ENCODE measurements at places on chromosomes 5 and 9.

DNA sequence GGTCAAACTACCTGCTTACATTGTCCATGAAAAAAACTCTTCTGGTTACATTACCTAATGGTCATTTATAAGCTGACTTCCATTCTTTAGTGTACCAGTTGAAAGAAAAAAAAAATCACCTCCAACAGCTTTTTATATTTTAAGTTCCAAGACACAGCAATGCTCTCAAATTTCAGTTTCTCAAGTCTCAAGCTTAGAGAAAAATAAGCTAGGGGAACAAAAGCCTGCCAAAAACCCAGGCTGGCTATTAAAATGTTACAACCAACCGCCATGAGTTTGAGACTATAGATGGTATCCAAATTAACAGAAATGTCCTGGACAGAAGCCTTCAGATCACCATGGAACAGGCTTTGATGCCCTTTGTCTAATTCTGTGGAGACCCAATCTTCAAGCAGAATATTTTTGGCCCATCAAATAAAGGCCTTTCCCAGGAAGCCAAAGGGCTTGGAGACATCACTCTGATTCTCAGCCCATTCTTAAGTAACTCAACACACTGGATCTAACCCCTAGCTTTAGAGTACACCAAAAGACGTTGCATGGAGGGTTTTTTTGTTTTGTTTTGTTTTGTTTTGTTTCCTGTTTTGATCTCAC lies 343.7 kb downstream of the GLIS3 start:
- no peak for DNase-seq

DNA sequence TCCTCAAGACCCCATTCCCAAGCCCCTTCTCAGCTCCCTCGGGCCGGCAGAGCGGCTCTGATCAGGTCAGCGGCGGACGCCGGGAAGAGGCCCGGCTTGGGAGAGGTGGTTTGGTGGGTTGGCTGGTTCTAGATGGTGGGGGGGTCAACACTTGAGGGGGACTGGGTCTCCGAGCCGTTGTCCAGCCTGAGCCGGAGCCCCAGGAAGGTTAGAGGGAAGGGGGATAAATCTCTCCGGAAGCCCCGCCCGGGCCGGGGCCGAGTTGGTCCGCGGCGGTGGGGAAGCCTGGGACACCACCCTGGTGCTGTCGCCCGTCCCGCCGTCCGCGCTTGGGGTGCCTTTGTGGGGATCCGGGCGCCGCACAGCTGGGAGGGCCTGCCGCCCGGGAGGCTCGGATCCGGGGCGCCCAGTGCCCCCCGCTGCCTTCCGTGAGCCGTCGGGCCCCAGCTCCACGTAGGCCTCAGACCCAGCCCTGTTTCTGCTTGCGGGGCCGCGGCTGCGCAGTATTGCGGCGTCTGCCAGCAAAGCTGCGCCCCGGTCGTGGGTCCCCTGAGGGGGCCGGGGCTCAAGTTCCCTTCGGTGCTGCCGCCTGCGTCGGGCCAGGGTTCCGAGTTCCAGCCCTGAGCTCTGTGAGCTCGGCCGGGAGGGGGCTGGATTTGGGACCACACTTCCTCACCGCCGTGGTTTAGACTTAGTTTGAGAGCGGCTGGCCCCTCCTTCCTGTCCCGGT lies 542 bp upstream of the TRIM52 start:
- peak; percentile 88 for DNase-seq

- DNase-seq, result no peak
Measured at GRCh38 chr5:6497262-6497661, 48.6 kb downstream of the UBE2QL1 start.

DNA sequence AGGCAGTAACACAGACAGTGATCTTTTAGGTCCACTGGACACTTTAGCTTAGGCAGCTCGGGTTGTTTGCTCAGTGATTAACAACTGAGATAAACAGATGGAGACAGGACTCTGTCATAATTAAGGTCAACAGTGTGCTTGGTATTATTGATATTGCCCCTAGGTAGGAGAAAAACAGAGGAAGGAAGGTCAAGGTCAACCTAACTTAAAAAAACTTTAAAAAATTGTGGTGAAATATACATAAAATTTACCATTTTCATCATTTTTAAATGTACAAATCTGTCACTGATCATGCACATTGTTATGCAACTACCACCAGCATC lies 2.1 kb upstream of the HSPA4 start:
- DNase-seq, result no peak

GRCh38 chr5:131649161-131649560 lies 14.1 kb upstream of the RAPGEF6 start:
- DNase-seq, result no peak

- DNase-seq, result no peak
Measured at GRCh38 chr9:109880276-109881169, 100.5 kb downstream of the PALM2AKAP2 start.

DNA sequence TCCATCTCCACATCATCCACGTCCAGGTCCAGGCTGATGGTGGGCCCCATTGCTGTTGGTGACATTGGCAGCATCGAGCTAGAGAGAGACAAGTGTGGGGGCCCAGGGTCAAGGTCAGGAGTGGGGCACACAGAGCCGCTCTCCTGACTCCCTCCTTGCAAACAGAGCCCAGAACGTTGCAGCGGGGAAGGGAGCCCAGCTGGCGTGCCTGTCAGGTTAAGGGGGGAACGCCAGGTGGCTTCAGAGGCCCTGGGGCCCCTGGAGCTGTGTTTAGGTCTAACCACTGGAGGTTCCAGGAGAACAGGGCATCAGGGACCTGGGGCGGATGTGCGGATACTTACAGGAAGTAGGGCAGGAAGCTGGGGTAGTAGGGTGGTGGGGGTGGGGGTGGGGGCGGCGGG lies 7.5 kb downstream of the RNF44 start:
- peak; percentile 69 for DNase-seq

DNA sequence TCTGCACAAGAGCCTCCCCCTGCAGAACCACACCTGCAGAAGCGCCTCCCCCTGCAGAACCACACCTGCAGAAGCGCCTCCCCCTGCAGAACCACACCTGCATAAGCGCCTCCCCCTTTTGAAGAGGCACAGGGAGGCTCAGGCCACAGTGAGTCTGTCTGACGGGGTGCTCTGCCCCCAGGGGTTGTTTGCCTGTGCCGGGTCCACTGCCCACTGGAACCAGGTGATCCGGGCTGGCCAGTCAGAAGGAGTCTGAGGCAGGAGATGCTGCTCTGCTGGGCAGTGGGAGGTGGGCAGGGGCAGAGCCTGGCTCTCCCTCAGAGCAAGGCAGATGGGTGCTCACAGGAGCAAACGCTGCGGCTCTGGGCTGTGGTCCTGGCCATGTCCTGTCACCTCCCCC lies 60.8 kb upstream of the RNU6ATAC start:
- peak; percentile 47 for DNase-seq

DNA sequence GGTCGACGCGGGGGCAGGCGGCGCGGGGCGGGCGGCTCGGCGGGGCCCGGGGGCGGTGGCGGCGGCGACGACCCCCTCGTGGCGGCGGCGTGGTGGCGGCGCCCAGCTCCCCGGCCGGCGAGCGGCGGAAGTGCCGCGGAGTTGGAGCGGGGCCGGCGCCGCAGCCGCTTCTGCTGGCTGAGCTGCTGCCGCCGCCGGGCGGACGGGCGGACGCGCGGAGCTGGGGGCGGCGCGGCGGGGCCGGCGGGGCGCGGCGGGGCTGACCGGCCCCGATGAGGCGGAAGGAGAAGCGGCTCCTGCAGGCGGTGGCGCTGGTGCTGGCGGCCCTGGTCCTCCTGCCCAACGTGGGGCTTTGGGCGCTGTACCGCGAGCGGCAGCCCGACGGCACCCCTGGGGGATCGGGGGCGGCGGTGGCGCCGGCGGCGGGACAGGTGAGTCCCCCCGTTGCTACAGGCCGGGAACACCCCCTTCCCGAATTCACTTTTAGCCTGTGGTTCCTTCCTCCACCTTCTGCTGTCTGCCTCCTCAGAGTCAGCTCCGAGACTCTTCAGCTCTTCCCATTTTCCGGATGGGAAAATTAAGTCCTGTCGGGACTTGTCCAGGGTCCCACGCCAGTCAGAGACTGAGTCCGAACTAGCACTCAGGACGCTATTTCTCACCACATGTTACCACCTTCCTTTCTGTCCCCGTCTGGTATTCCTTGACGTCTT lies at the start of gene GALNT10:
Gene GALNT10, plus strand, starts transcription at position 139 of the 710 bp plus-strand sequence. Its CDS starts 134 bp downstream, at position 273.
- DNase-seq, result peak; percentile 90

DNA sequence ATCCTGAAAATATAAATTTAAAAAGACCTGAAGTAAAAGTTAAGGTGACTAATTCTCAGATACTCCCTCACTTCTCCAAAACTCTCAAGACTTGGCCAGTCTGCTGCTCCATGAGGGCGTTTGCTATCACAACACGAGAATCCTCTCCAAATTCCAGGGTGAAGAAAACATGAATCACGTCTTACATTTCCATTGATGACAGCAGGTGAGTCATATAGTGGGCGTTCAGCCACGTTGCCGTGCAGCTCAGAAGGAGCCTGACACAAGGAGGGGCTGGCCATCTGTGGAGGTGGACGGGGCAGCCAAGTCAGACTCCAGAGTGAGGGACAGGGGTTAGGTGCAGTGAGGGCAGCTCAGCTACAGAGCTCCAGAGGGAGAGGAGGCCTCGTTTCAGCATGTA lies 555.1 kb upstream of the ADAMTS16 start:
- no peak for DNase-seq

DNA sequence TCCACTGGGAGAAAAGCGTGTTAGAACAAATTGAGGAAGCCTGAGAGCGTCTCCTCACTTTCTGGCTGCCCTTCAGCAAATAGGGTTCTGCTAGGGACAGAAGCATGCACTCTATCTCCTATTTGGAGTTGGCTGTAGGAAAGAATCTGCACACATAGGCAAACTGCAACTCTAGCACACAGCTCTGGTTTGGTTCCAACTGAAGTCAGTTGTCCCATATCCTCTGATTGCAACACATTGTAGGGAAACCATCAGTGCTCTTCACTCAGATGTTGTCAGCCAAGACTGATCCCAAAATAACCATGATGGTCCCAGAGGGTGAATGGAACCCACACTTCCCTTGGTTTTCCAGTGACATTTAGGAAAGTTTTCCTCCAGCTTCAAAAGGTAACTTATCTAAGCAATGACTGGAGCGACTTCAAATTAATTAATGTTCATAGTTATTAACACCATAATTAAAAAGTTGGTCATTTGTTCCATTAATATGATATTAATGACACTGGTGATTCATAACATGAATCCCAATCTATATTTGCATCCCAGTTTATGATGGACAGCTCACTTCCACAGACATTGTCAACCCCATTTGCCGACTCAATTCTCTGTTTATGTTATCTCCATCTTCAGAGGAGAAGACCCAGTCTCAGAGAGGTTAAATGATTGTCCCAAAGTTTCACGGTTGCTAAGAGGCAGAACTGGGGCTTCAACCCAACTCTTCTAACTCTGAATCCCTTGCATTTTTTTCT lies 136.7 kb upstream of the ZNF462 start:
- DNase-seq, result no peak

DNA sequence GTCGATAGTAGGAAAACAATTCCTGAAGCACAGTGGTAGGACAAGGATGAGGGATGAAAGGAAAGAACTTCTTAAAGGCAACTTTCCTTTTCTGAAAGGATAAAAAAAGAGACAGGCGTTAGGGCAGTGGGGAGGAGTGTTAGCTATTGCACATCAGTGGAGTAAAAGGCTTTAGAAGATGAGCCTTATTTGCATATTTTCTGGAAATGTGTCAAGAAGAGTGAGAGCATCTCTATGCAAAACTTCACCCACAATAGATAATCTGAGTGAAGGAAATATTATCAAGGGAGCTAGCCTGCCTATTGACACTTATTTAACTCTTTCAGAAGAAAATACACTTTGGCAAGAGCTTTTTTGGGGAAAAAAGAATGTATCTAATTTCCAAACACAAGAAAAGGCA lies 151.6 kb downstream of the MACIR start:
- no peak for DNase-seq

GRCh38 chr5:140953234-140953633 lies 13.0 kb upstream of the PCDHAC2 start:
- DNase-seq, result no peak

DNA sequence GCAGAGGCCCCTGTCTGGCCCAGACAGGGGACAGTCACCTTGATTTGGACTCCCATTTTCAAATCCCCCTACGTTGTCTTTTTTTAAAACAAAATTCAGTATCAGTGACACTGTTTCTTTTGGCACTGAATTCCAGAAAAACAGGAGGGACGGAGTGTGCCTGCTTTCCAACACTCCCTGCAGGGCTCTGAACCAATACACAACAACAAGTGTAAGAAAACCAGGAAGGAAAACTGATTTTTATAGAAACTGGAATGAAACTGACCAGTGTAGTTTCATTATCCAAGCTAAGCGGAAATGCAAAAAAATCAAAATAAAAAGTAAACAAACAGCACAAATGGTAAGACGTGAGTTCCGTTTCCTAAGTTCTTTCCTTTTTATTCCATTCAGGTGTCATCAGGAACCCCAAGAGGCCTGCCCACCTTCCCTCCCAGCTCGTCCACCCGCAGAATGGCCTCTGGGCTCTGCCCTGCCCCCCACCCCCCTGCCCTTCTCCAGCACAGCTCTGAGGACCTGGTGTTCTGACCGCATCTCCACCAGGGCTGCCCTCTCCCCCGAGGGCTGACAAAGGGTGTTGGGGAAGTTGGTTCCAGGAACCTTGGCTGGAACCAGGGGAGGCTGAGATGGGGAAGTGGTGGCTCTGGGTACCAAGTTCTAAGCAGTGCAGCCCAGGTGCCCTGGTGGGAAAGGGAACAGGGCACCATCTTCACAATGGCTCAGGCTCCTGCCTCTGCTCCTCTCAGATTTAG lies 73.6 kb downstream of the PSD2 start:
- DNase-seq, result no peak

GRCh38 chr5:154196955-154197652 lies 6.6 kb downstream of the GALNT10 start:
- no peak for DNase-seq

- no peak for DNase-seq
Measured at GRCh38 chr5:135810188-135810943, 24.1 kb upstream of the SLC25A48 start.

DNA sequence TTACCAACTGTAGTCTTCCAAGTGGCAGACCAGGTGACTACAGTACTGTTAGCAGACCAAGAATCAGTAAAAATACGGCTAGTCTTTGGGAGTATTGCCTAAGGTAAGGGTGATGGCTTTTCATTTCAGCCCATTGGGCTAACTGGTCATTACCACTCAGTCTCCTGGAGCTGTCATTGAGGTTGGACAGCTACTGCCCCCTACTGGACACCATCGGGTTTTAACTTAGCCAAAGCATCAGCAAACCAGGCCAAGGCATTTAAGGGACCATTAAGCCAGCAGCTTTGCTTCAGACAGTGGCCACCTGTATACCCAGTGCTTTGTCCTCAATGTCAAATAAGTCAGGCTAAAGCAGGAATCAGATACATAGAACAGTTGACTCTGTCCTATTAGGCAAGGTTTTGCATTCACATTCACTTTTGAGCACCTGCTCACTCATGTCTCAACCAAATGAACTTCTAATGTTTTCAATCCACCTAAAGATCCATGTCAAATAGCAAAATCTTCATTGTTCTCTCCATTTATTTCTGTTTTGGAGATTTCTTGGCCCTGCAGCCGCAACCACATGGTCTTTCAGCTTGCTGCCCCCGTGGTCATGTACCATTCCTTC lies 117.2 kb downstream of the INVS start:
- DNase-seq, result no peak

- DNase-seq, result peak; percentile 51
Measured at GRCh38 chr5:23352446-23352845, 155.0 kb upstream of the PRDM9 start.

- no peak for DNase-seq
Measured at GRCh38 chr9:2241461-2241835, 226.3 kb downstream of the SMARCA2 start.

Measured in Right ventricle myocardium inferior (tissue), 1 donor.